GM12878 (cell line): ENCODE measurements at places on chromosomes 1 and 21.

GRCh38 chr1:112761714-112762480, 46.8 kb upstream of the PPM1J start:
- no peaks in the 10 kb centered on the region for H3K36me3 ChIP-seq
- H3K27me3 ChIP-seq: peaks cover 2% of the 10 kb centered on the region; the same call in 1 of the 2 replicates
- DNase-seq: no peak
- no peaks in the 10 kb centered on the region for H3K4me1 ChIP-seq
- H3K27ac ChIP-seq: no peak overlapping the region

DNA sequence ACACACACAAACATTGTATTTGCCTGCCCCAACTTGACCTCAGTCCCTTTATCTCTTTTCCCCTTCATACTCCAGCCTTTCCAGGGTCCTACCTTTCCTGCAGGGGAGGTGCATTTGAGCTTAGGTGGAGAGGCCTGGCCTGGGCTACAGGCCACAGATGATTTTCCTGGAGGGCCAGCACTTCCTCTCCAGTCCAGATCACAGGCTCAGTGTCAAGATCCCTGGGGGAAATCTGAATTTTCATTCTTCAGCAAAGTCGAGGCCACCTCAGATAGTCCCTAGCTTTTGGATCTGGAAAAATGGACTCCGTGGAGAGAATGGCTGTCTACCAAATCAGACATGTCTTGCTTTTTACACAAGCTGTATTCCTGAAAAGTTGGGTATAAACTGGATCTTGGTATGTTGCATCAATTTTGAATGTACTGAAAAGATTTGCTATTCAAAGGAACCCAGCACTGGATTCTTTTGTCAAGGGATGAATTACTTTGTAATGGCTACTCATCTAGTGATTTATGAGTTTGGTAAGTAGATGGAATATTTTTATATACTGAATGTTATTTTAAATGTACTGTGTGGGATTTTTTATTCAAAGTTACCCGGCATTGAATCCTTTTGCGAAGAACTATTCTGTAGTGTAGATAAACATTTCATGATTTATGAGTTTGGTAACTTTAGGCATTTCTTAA, 78.7 kb downstream of the DDR2 start:
- H3K4me1 ChIP-seq: no peaks in the 10 kb centered on the region
- DNase-seq: no peak
- no peaks in the 10 kb centered on the region for H3K27me3 ChIP-seq
- H3K27ac ChIP-seq: no peak overlapping the region
- no peak overlapping the region for H3K4me3 ChIP-seq
- H3K36me3 ChIP-seq: no peaks in the 10 kb centered on the region

GRCh38 chr1:79604490-79605198, 598.1 kb upstream of the ADGRL4 start:
- no peak overlapping the region for H3K27ac ChIP-seq
- H3K27me3 ChIP-seq: no peaks in the 10 kb centered on the region
- no peak for DNase-seq
- no peaks in the 10 kb centered on the region for H3K4me1 ChIP-seq
- H3K36me3 ChIP-seq: no peaks in the 10 kb centered on the region

- DNase-seq: no peak
- H3K27ac ChIP-seq: no peak overlapping the region
- H3K27me3 ChIP-seq: no peaks in the 10 kb centered on the region
Observed at GRCh38 chr1:109502364-109502851, 7.1 kb downstream of the AMIGO1 start.

- H3K4me1 ChIP-seq: no peaks in the 10 kb centered on the region
- DNase-seq: no peak
- no peak overlapping the region for H3K4me3 ChIP-seq
- H3K27me3 ChIP-seq: no peaks in the 10 kb centered on the region; the same call in 1 of the 2 replicates
Observed at GRCh38 chr1:198019126-198019525, 102.0 kb downstream of the LHX9 start.

DNA sequence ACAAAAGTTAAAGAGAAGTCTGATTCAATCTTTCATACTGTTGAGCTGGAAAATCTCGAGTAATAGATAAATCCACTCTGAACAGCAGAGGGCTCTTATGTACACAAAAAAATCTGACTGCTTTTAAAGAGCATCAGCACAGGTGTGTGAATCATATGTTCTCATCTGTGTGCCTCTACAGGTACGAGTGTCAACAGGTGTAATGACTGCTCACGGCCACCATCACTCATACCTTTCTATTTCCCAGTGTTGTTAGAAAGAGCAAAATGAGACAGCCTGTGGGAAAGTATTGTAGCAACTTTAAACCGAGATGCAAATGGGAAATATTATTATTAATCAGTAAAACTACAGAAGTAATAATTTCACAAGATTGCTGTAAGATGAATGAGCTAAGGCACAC, 49.0 kb upstream of the SCAF4 start:
- no peaks in the 10 kb centered on the region for H3K27me3 ChIP-seq
- no peak for DNase-seq
- H3K36me3 ChIP-seq: no peaks in the 10 kb centered on the region
- no peak overlapping the region for H3K27ac ChIP-seq

GRCh38 chr1:232899268-232899667, 51.1 kb upstream of the NTPCR start:
- no peak for DNase-seq
- H3K27ac ChIP-seq: no peak overlapping the region
- no peak overlapping the region for H3K4me3 ChIP-seq
- no peaks in the 10 kb centered on the region for H3K36me3 ChIP-seq
- H3K4me1 ChIP-seq: no peaks in the 10 kb centered on the region

- no peak for DNase-seq
- H3K4me1 ChIP-seq: no peaks in the 10 kb centered on the region
- H3K36me3 ChIP-seq: no peaks in the 10 kb centered on the region
- no peaks in the 10 kb centered on the region for H3K27me3 ChIP-seq
Observed at GRCh38 chr1:199422206-199422605, 605.3 kb upstream of the NR5A2 start.

DNA sequence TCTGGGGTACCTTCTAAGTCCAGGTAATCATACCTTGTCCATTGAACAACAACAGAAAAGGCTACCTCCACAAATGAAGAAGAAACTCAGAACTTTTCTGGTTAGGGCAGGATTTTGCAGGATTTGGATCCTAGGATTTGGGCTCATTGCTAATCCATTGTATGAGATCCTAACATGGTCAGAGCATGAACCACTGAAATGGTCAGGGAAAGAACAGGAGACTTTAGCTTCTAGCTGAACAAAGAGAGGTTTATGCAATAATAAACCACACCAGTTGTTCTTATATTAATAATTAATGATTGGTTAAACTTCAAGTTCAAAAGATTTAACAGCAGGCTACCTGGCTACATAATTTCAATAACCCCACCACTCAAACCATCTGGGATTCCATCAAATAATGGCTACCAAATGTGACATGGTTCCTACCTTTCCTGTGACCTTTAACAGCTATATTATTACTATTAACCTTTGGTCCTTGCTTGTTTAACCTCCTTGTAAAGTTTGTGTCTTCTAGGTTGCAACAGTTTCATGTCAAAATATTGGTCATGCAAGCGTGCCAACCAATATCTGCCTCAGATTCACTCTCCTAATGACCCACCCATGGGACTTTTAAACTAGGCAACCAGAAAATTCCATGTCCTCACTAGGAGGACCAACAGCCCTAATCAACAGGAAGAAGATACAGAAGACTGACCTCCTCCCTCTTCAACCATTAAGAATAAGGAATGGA, 60.6 kb upstream of the USH2A start:
- no peak overlapping the region for H3K4me3 ChIP-seq
- H3K27me3 ChIP-seq: no peaks in the 10 kb centered on the region
- no peak overlapping the region for H3K27ac ChIP-seq
- no peak for DNase-seq
- no peaks in the 10 kb centered on the region for H3K36me3 ChIP-seq

GRCh38 chr1:245888809-245889208, 618.3 kb downstream of the SMYD3 start:
- DNase-seq: peak; percentile 20
- no peaks in the 10 kb centered on the region for H3K27me3 ChIP-seq
- H3K4me3 ChIP-seq: no peak overlapping the region
- no peak overlapping the region for H3K27ac ChIP-seq
- no peaks in the 10 kb centered on the region for H3K4me1 ChIP-seq
